ENCODE measurements at places on chromosomes 6 and 20.

- H3K27me3 ChIP-seq, result no peaks in the 10 kb centered on the region
- H3K36me3 ChIP-seq, result no peaks in the 10 kb centered on the region
- no peak overlapping the region for H3K27ac ChIP-seq
These were observed 142.0 kb upstream of the GMDS start for GRCh38 chr6:2387445-2387844.

DNA sequence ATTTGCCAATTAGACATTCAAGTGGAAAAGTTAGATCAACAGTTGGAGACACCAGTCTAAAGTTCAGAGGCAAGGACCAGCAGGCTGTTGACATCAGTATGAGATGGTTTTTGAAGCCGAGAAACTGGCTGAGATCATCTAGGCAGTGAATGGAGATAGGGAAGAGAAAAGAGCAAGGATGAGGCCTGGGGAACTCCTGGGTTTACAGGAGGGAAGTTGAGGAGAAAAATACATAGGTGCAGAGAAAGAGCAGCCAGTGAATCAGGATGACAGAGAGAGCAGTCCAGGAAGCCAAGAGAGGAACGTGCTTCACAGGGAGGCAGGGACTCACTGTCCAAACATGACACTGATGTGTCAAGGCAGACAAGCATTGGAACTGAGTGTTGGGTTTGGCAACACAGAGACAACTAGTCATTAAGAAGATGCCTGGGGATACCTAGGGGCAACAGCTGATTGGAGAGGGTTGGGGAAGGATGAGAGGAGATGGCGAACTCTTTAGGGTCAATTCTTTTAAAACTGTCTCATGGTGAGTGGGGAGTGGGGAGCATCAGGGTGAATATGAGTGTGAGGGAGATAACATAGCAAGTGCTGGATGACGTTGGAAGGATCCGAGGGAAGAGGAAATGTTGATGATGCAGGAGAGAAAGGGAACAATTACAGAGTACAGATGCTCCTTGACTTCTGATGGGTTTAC is 13.2 kb upstream of the SALL4 start:
- no peaks in the 10 kb centered on the region for H3K36me3 ChIP-seq
- H3K4me1 ChIP-seq, result peaks cover 5% of the 10 kb centered on the region
- H3K27ac ChIP-seq, result no peak overlapping the region
- H3K27me3 ChIP-seq, result no peaks in the 10 kb centered on the region
- H3K4me3 ChIP-seq, result no peak overlapping the region
- no peak for DNase-seq

GRCh38 chr6:96794980-96795379 is 42.3 kb downstream of the GPR63 start:
- H3K27me3 ChIP-seq, result no peaks in the 10 kb centered on the region
- peaks cover 16% of the 10 kb centered on the region for H3K36me3 ChIP-seq
- H3K27ac ChIP-seq, result no peak overlapping the region
- H3K4me1 ChIP-seq, result peaks cover 10% of the 10 kb centered on the region
- no peak for DNase-seq

DNA sequence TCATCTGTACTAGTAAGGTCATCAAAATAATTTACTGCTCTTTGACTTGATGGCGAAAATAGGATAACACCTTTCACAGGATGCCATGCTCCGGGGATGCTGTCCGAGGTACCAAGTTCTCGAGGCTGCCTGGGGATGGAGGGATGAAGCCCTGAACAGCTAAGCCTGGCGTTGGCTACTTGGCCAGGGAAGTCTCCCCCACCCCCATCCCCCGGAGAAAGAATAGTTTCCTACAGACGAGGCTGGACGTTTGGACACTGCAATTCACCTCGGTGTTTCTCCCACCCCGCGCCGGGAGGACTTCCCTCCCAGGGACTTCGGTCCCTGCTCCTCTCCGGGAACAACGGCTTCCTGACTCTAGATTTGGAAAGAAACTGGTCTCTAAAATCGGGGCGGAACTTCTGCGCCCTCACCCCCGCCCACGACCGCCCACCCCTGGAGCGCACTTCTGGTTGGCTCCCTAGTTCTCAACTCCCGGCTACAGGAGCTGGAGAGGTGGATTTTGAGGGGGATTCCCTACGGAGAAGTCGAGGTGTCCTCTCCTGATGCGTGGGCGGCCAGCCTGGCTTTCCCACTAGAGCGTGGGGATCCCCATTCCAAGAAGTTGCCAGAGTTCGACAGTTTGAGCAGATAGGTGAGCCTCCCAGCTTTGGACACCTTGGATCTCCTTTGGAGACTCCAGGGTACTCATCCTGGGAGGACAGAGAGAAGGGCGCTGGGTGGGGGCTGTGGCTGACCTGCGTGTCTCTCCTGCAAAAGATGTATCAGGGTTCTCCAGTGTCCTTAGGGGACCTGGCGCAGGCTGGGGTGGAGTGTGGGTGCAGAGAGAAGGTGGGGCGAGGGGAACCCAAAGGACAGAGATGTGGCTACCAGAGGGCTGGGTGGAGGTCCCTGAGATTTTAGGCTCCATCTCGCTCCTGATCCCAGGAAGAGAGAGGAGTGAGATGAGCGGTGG is 1.1 kb downstream of the PCSK2 start:
- H3K27me3 ChIP-seq, result peaks cover 92% of the 10 kb centered on the region
- H3K27ac ChIP-seq, result no peak overlapping the region
- peaks cover 37% of the 10 kb centered on the region for H3K4me1 ChIP-seq
- peak; percentile 6 for DNase-seq

GRCh38 chr20:17631576-17632319 is 50.3 kb downstream of the RRBP1 start:
- no peaks in the 10 kb centered on the region for H3K36me3 ChIP-seq
- no peaks in the 10 kb centered on the region for H3K27me3 ChIP-seq
- H3K27ac ChIP-seq, result no peak overlapping the region
- H3K4me1 ChIP-seq, result peaks cover 17% of the 10 kb centered on the region
- no peak overlapping the region for H3K4me3 ChIP-seq

DNA sequence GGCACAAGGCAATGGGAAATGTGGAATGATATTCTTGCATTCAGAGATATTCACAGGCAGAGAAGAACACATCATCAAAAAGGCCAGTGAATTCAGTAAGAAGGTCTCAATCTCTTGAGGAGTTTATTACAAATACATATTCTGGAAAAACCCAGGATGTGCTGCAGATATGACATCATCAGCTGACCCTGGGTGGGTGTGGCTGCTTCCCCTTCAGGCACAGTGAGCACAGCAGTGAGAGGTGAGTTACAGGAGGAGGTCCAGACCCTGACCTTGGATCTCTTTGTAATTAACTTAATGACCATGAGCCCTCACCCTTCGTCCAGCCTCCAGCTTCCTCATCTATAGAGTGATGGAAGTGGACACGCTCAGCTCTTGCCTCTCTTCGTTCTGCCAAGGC is 147.5 kb upstream of the SYNDIG1 start:
- H3K4me3 ChIP-seq, result no peak overlapping the region
- H3K36me3 ChIP-seq, result no peaks in the 10 kb centered on the region
- peaks cover 13% of the 10 kb centered on the region for H3K27me3 ChIP-seq
- H3K4me1 ChIP-seq, result no peaks in the 10 kb centered on the region
- no peak for DNase-seq

DNA sequence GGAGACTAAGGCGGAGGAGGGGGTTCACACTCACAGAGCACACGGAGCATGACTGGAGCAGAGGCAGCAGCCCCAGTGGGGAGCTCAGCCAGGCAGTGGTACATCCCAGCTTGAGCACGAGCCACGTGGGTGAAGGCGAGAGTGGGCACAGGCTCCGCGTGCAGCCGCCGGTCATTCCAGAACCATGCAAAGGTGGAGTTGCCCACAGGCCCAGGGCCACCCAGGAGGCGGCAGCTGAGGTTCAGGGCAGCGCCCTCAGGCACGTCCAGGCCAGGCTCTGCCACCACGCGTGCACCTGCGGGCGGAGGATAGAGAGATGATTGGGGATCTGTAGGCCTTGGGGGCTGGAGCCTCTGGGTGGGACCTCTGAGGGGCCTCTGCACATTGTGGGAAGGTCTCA is 9.5 kb upstream of the ADAM33 start:
- no peak overlapping the region for H3K4me3 ChIP-seq
- peaks cover 3% of the 10 kb centered on the region for H3K4me1 ChIP-seq
- H3K36me3 ChIP-seq, result no peaks in the 10 kb centered on the region
- no peak overlapping the region for H3K27ac ChIP-seq
- no peak for DNase-seq
- H3K27me3 ChIP-seq, result no peaks in the 10 kb centered on the region

- no peaks in the 10 kb centered on the region for H3K27me3 ChIP-seq
- no peak overlapping the region for H3K27ac ChIP-seq
- no peaks in the 10 kb centered on the region for H3K36me3 ChIP-seq
- no peak overlapping the region for H3K4me3 ChIP-seq
- no peak for DNase-seq
These were observed 227.0 kb downstream of the PHF3 start for GRCh38 chr6:63862486-63863198.

- no peak for DNase-seq
- no peak overlapping the region for H3K27ac ChIP-seq
- no peaks in the 10 kb centered on the region for H3K27me3 ChIP-seq
- no peaks in the 10 kb centered on the region for H3K36me3 ChIP-seq
- H3K4me1 ChIP-seq, result no peaks in the 10 kb centered on the region
These were observed 14.6 kb upstream of the CCR6 start for GRCh38 chr6:167108278-167108677.

GRCh38 chr20:3398681-3399252 is 8.7 kb downstream of the DNAAF9 start:
- no peaks in the 10 kb centered on the region for H3K27me3 ChIP-seq
- DNase-seq, result no peak
- no peak overlapping the region for H3K27ac ChIP-seq

DNA sequence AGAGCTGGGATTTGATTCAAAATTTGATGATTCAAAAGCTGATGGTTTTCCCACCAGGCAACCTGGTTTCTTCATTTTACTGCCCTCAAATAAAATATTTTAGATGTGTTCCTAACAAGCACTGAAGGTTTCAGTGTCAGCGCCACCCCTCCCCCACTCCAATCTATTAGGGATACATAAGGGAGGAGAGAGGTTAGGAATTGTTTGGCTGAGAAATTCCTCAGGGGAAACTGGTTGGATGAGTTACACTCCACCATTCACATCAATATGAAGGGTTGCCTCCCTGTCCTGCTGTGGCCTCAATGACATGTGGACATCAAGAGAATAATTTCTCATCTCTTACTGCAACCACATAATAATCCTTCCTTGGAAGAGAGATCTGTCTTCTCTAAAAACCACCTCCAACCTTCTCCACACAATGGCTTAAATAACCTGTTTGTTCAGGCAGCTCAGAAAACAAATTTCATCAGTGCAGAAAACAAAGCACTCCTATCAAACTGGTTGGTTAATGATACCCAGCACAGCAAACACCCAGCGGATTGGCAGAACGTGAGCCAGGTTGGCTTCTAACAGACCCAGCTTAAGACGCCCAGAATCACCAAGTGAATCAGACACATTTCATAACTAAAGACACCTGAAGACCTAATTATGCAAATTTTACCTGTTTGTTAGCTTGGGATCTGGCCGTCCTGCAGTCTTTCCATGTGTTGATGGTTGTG is 136.0 kb upstream of the SGK1 start:
- H3K36me3 ChIP-seq, result no peaks in the 10 kb centered on the region
- H3K4me1 ChIP-seq, result peaks cover 3% of the 10 kb centered on the region
- no peak overlapping the region for H3K27ac ChIP-seq
- no peak for DNase-seq
- H3K4me3 ChIP-seq, result no peak overlapping the region
- no peaks in the 10 kb centered on the region for H3K27me3 ChIP-seq

DNA sequence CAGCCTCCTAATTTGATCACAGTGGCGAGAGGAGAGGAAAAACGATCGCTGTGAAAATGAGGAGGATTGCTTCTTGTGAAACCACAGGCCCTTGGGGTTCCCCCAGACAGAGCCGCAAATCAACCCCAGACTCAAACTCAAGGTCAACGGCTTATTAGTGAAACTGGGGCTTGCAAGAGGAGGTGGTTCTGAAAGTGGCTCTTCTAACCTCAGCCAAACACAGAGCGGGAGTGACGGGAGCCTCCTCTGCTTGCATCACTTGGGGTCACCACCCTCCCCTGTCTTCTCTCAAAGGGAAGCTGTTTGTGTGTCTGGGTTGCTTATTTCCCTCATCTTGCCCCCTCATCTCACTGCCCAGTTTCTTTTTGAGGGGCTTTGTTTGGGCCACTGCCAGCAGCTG is 28.7 kb downstream of the SAYSD1 start:
- DNase-seq, result no peak
- no peak overlapping the region for H3K27ac ChIP-seq
- H3K4me1 ChIP-seq, result peaks cover 11% of the 10 kb centered on the region
- no peaks in the 10 kb centered on the region for H3K36me3 ChIP-seq

DNA sequence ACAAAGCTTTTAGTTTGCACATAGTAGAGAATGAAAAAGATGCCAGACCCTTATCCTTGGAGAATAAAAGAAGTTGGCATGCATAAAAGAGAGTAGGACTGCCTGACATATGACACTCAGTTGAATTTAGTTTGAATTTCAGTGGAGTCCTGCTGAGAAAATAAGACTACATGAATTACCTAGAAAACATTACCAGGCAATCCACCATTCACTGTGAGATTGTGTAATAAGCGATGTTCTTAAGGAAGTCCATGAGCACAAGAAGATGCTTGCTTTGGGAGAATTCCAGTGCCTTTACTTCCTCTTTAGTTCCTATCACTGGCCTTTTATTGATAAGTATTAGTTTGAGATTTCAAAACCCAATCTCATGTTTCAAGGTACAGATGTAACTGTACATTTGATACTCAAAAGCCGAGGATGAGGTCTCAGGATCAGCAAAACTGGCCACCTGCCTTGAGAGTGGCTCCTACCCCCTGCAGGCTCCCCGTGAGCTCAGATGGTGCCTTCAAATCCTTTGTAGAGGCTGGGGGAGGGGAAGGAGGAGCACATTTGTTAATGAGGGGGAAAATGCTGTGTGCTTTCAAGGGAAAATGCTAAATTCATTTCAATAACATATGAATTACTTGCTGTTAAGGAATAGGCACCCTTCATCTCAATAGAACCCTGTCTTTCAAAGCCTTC is 11.2 kb upstream of the UNC93A start:
- H3K27ac ChIP-seq, result no peak overlapping the region
- H3K36me3 ChIP-seq, result peaks cover 5% of the 10 kb centered on the region
- no peak overlapping the region for H3K4me3 ChIP-seq
- no peak for DNase-seq
- no peaks in the 10 kb centered on the region for H3K27me3 ChIP-seq

- no peak overlapping the region for H3K4me3 ChIP-seq
- no peaks in the 10 kb centered on the region for H3K36me3 ChIP-seq
- H3K27me3 ChIP-seq, result no peaks in the 10 kb centered on the region
- no peak overlapping the region for H3K27ac ChIP-seq
These were observed 154.1 kb upstream of the MMS22L start for GRCh38 chr6:97437087-97437486.

DNA sequence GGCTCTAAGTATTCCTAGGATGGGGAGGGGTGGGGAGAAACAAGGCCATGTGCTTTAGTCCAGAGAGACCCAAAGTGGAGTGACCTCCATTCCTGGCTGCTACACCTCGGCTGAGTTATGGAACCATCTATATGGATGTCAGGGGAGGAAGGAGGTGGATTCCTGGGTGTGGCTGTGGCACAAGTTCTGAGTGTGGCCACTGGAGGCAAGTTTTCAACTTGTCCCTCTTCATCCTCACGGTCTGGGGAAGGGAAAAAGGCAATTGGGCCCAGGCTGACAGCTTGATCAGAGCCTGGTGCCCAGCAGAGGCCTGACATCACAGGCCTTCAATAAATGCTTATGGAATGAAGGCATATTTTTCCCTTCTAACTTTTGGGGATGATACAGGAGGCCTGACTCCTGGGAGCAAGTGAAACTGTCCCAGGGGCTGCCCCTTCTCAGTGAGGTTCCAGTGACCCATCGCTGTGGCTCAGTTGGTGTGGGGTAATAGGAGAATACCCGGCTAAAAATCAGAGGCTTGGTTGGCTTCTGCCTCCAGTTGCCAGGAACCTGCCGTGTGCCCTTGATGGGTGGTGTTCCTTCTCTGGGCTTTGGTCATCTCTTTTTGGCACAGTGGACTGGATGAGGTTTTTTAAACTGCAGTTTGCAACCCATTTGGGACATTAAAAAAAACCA is 1.8 kb upstream of the ITPR3 start:
- H3K4me3 ChIP-seq, result peak overlapping the region; percentile 96
- DNase-seq, result no peak
- H3K4me1 ChIP-seq, result peaks cover 33% of the 10 kb centered on the region
- peaks cover 52% of the 10 kb centered on the region for H3K27me3 ChIP-seq

All from neural crest cell (in vitro differentiated cells).